ENCODE measurements at places on chromosomes 11 and 22.

- no peak for DNase-seq
Observed at GRCh38 chr11:15774388-15774939, 581.9 kb downstream of the SOX6 start.

GRCh38 chr11:44243595-44244343 lies 66.2 kb downstream of the ALX4 start:
- no peak for DNase-seq

- DNase-seq: no peak
Observed at GRCh38 chr11:44626645-44627044, 61.2 kb downstream of the CD82 start.

GRCh38 chr11:12430954-12431595 lies 53.7 kb downstream of the PARVA start:
- no peak for DNase-seq

GRCh38 chr11:125068368-125068767 lies 5.3 kb downstream of the SLC37A2 start:
- DNase-seq: no peak

DNA sequence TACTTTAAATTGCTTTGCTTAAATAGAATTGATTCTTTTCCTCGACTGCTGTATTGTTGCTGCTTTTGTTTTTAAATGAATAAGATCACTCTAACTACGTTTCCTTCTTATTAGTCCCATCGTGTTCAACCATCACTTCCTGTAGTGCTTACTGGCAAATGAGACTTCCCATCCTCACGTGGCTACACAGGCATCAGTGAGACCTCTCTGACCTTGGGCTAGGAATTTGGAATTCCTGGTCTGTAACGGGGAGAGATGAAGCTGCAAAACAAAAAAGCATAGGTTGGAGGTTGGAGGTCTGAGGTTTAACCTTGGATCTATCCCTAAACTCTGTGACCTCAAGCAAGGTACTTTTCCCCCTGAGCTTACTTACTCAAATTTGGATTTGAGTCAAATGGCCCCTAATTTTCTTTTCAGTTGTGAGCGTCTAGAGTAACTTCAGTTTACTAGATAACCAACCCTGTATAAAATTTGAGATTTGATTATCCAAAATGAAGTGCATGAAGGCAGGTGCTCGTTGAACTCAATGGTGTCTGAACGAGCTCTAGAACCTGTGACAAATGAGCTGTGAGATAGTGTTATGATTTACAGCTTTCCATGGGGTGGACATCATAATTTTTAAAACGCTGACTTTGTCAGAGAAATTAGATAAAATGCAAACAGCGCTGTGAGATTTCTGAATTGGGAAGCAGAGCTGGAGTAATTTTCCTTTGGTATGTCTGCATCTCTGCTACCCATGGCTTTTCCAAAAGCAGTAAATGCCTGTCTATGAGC lies 151.2 kb downstream of the DBX1 start:
- no peak for DNase-seq

GRCh38 chr11:57322256-57323166 lies 2.2 kb downstream of the TNKS1BP1 start:
- DNase-seq: no peak

GRCh38 chr22:41915035-41915785 lies at the start of gene SHISA8:
TSS of gene SHISA8 (minus strand) at chr22:41915074. CDS start at chr22:41914667, 407 bp downstream.
- DNase-seq: no peak

GRCh38 chr11:32136657-32137056 lies 45.8 kb downstream of the RCN1 start:
- DNase-seq: no peak

GRCh38 chr11:92453055-92453454 lies 228.4 kb downstream of the FAT3 start:
- DNase-seq: no peak

DNA sequence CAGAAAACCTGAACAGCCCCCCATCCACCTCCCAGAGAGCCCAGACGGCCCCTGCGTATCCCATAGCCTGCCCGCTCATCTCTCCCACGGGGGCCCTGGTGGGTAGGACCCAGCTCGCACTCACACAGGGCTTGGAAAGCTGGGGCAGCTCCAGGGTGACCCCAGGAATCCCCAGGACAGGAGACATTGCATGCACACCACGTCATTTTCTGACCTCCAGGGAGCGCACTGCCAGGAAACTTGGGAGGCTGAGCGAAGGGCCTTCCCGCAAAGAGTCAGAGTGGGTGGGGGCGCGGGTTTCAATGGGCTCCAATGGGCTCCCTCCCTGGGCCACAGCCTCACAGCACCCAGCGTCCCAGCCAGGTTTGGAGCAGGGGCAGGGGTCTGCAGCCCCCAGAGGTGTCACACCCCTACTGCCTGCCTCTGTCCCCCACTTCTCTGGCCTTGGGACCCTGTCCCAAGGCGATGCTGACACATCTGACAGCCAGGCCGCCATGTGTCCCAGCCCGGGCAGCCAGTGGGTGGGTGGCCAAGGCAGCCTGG lies 8.2 kb upstream of the SYT8 start:
- no peak for DNase-seq

DNA sequence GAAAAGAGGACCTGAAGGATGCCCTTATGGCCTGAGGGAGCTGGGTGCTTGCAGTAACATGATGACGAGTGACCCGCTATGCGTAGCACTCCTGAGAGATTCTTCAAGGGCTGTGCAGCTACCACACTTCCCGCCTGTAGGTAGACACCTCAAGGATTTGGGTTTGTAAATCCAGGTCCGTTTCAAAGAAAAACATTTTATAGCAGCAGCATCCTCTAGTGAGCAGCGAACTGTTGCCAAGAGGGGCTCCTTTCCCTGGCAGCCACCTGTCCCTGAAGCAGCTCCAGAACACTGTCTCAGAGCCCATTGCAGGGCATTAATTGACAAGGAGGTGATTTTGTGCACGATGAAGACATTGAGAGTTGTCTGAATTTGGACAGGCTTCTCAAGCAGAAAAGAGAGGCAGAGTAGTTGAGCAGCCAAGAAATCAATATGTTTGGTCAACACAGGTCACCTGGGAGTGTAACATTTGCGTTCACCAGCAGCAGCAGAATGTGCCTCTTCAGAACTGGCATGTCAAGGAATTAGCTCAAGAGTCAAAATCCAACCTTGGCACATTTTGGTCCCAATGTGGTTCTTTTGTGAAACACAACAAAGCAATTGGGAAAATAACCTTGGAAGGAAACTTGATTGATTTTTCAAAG lies 209.8 kb upstream of the MTNR1B start:
- no peak for DNase-seq

DNA sequence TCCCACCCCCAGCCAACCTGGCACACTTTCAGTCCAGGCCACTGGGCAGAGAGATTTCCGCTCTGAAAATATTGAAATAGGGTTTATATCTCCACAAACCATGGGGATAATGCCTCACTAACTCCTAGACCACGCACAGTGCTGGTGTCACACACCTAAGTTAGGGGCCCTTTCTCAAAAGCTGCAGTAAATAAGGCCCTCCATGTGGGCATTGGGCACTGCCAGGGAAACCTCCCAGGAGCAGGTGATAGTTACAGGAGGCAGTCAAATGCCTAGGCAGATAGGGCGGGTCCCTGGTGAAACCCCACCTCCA lies 3.1 kb upstream of the IL10RA start:
- DNase-seq: no peak

DNA sequence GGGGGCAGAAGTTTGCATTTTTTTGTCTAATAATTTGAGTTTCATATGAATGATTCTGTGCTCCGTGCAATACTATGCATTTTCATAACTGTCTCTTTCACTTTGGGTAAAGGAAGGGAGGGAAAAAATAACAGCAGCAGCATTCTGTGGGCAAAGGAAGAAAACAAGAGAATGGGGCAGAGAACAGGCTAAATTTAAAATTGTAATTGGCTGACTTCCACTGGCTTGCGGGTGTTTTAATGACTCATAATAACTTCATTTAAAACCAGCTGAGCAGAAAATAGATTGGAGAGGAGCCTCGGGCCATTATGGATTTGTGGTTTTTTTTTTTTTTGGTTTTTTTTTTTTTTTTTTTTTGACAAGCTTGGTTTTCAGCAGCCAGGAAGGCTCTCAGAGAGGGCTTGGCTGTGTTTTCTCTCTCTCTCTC lies 107.4 kb downstream of the ZBTB16 start:
- no peak for DNase-seq

- DNase-seq: no peak
Observed at GRCh38 chr11:44799012-44799411, 72.2 kb downstream of the TSPAN18 start.

DNA sequence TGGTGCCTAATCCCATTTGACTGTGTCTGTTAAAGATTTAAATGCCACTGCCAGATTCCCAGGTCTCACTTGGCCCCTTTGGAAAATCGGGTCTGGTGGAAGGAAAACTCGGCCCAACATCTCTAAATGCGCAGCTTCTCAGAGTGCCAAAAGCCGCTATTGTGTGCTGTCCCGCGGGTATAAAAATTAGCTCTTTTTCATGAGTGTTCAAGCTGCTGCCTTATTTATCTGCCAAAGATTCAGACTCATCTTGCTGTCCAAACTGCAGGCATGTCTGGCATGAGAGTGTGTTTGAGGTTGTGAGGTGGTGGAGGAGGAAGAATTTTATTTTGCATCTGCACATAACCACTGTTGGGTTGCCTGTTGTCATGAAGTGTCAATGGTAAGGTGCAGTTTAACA lies 91.4 kb downstream of the NELL1 start:
- DNase-seq: no peak

DNA sequence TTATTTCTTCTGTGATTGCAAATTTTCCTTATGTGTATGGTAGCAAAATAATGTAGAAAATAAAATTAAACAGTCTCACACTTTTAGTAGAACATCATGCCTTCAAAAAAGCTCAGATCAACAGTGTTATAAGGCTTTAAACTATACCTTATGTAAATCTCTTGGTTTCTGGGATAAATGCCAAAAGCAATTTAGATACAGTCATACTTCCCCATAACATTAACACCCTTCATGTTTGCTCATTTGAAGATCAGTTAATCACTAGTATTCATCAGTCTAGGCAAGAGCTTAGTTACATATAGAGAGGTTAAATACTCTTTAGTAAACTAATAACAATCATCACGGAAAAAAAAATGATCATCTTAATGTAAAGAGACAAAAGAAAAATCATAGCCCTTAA lies 421.8 kb upstream of the ANO3 start:
- no peak for DNase-seq

DNA sequence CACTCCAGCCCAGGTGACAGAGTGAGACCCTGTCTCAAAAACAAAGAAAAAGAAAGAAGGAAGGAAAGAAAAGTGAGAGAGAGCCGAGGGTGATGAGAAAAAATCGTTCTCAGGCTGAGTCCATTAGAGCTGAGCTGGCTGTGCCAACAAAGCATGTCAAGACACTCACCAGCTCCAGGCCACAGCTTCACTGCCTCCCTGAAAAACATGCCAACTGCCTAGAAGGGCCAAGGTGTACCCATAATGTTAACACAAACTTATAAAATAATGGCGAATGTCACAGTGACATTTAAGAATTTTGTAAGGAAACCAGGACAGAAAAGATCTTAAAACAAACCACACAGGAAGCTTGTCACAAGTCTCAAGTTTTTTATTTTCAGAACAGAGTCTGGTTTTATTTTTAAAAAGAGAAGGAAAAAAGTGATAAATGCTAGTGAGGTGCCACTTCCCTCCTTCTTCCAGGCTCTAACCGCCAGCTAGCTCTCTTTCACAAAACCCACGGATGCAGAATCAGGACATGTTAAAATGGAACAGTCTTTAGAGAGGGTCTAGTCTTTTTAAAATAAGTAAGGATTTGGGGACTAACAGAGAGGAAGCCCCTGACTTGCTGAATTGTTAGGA lies 5.1 kb downstream of the TMEM121B start:
- DNase-seq: no peak

DNA sequence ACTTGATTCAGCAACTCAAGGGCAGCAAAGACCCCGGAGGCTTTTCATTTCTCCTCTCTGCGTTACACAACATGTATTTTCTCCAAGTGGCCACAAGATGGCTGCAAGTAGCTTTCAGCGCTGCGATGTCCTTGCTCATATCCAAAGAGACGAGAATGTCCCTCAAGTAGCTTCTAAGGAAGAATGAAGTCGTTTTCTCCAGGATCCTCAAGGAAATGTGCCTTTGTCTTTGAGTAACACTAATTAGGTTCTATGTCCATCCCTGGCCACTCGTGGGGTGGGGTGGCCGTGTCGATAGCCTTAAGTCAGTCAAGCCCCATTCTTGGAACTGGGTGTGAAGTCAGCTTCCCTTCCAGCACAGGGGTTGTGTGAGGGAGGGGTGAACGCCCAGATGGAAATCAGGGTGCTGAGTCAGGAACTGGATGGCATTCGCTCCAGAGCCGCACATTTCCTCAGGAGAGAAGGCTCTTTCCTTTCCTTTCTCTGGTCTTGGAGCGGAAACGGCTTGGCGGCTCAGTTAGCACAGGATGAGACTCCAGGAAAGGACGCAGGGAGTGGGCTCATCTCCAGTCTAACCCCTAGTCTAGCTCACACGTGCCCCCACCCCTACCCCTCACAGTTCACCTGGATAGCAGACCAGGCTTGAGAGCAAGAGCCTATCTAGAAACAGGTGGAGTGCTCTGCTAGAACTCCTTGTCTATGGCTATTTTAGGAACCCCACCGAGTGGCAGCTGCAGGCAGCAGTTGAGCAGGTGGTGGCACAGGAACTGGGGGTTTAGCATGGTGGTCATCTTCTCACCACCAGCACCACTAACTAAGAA lies 44.3 kb downstream of the NNMT start:
- DNase-seq: no peak

DNA sequence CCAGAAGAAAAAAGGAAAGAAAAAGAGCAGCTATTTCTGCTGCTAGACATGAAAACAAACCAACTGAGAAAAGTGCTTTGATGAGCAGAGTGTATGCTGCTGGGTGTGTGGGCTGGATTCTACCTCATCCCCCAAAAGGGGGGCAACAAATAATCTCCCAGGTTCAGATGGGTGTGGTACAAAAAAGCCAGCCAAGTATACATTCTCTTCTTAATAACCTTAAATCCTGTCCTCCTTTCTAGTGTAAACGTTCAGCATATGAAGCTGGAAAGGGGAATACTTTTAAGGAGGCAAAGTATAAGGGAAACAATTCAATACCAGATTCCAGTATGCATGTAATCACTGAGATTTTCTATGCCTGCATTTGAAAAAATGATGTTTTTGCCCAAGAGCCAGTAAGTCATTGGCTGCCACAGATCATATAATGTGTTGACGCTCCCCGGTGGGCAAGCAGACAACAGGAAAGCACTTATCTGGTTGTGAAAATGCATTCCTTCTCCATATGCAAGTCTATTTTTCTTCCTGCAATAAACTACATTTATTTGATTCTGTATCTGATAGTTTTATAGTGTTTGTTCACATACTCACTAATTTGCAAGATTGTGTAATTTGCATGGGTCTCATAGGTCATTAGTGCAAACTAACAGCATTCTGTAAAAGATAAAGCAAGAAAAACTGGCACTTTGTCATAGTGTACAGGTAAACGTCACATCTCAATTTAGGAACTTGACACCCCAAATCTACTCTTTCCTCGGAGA lies 201.1 kb downstream of the CADM1 start:
- DNase-seq: no peak

- no peak for DNase-seq
Observed at GRCh38 chr11:61587951-61588727, 7.3 kb upstream of the SYT7 start.

Measured in cortex of kidney (tissue), 1 donor.